Posterior vena cava (tissue), 2 donors: ENCODE measurements at places on chromosomes 7 and 10. TPM values are rescaled to one million over a fixed set of nuclear protein-coding genes. Genes with fewer than 3 reads are reported as not detected.

DNA sequence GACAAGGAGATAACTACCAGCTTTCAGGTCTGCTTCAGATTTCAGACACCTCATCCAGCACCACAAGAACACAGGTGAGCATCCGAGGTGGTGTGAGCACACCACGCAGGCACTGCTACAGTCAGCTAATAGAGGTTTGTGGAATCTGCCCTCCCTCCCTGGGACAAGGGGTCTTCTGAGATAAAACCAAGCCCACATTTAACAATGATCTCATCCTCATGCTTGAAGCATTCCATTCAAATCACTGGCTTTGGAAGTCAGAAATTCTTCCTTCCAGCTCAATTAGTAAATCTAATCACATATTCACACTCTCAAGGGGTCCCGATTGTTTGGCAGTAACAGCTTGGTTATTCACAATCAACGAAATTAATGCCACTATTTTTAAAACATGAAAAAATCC lies 331.4 kb downstream of the ELMO1 start:
- no peak for DNase-seq

OR2A7 gene
- 1.4 TPM for total RNA-seq

DNA sequence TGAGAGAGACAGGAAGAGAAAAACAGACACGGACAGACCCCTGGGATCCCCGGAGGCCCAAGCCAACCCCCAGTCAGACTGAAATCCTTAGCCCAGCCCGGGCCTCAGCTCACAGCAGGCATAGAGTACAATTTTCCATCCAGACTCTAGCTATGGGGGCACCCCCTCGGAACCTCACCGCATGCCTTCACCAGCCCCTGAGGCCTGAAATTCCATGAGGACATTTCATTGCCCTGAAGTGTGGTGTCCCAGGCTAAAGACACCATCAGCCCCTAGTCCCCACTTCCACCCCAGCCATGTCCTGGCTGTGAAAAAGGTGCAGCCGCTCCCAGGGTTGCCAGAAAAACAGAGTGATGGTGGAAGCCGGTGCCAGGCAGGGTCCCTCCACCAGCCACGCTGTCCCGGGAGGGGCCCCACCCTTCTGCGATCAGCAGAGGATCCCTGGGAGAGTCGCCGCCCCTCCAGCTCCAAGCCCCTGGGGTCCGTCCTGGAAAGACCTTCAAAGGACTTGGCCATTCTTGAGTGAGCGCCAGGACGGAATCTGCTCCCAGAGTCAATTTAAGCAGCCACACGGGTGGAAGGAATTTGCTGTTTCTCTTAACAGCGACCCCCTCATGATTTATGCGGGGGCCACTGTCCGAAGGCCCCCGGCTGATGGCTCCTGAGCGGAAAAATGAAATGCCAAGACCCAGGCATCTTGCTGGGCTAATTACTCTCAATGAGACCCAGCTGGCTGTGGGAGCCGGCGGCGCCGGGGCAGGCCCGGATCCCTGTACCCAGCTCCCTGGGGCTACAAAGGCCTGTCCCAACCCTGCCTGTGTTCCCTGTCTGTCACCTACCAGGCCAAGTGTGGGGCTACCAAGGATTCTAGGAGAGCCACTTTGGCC lies 23.2 kb downstream of the MYL10 start:
- no peak for DNase-seq

GRCh38 chr10:15144788-15145187 lies 23.7 kb downstream of the NMT2 start:
- no peak for DNase-seq

TMEM196 gene
- total RNA-seq = 3.6 TPM

- DNase-seq = no peak
Observed at GRCh38 chr7:23207021-23207420, 25.2 kb downstream of the NUP42 start.

TMEM229A gene
- total RNA-seq = not detected

GRCh38 chr7:6398943-6399342 lies 48.8 kb downstream of the DAGLB start:
- DNase-seq = no peak

SHH gene
- total RNA-seq = not detected

AKR1B15 gene
- total RNA-seq = 0.29 TPM

VTI1A gene
- total RNA-seq = 35.5 TPM

DNA sequence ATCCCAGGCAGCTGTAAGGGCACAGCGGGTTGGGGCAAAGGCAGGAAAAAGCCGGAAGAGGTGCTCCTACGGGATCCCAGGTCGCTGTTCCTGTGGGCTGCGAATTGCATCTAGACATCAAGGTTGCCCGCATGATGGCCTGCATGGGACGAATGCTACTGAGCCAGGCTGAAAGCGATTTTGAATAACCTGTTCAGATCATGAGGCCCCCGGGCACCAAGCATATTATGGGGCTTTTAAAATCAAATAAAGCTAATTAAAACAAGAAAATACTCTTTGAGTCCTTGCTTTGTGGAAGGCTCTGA lies 37.1 kb downstream of the CAMK2B start:
- DNase-seq = peak; percentile 57

GRCh38 chr10:12728494-12728893 lies 273.0 kb downstream of the CCDC3 start:
- no peak for DNase-seq

GRCh38 chr7:370259-370625 lies 80.3 kb downstream of the FOXL3 start:
- peak; percentile 63 for DNase-seq

ASZ1 gene
- not detected for total RNA-seq

CNOT4 gene
- total RNA-seq = 28.2 TPM

DNA sequence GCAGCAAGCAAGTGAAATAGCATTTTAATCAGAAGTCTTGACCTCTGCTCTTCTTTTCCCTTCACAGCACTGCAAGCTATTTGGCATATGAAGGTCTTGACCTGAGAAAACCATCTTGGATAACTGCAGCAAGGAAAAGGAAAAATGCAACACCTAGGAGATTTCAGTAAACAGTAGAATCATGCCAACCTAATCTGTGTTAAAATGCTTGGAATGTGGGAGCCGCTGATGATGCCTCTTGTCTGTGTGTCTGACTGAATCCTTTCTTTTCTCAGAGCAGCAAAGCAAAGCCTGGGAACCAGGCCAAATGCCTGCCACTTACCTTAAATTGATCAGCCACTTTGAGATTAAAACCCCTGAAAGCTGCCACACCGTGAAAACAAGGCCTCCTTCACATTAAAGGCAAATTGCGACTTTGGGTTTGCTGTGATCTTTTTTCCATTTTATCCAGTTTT lies 80.4 kb upstream of the CDK6 start:
- DNase-seq = no peak

GRCh38 chr7:303425-303824 lies 13.5 kb downstream of the FOXL3 start:
- DNase-seq = peak; percentile 60

TSPAN12 gene
- total RNA-seq = 7.5 TPM
